ENCODE measurements at places on chromosomes 2 and 18.
A peak's percentile ranks its signal among the peaks of the same experiment; 100 is the strongest.

GRCh38 chr2:76445880-76446279, 735.2 kb upstream of the GCFC2 start:
- DNase-seq, result no peak

DNA sequence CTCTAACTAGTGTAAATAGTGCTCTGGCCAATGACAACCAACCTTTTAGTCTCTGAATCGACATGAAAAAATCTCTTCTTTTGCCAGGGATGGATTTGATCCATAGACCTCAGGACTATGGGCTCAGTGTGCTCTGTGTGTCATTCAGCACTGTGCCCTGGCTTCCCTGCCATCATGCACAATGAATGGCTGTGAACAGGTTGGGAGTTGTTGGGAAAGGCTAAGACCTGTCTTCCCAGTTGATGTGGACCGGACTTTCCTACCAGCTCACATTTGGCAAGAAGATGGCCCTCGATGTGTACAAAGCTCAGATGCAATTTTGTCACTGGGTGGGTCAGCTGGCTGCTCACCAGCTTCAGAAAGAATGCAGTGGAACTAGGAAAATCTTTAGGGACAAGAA, 26.0 kb upstream of the ARHGAP25 start:
- no peak for DNase-seq

DNA sequence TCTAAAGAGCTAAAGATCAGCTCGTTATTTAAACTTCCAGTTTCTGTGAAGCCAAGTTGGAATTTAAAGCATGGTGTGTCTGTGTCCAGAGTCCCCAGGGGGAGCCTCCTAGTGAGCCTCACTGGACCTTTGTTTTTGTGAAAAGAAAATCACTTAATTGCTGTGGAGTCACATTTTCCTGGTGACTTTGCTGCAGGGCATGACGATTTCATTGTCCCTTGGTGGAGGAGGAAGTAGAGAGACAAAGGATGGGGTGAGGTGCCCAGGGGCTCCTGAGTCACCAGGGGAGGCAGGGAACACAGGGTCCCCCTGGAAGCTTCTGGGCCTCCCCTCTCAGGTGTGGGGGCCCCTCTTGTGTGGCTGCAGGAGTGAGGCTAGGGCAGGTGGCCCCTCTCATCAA, 19.7 kb downstream of the ATP6V1C2 start:
- no peak for DNase-seq

- no peak for DNase-seq
Measured at GRCh38 chr2:239193925-239194677, 206.7 kb downstream of the HDAC4 start.

GRCh38 chr2:170276925-170277629, 99.1 kb downstream of the MYO3B start:
- no peak for DNase-seq

DNA sequence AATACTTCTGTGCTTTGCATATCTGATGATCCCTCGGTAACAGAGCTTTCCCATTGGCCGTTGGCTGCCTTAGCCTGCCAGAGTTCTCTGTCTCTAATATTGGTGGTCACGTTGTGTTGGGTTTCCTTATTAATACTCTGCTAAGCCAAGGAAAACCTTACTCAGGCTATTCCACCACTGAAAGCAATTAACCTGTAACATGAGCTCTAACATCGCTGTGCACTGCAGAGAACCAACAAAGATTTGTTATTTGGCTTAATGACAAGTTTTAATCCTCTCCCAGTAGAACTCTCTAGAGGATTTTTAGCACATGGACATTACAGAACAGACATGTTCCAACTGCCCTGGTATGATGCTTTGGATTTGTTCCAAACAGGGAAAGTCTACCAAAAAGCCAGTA, 825.9 kb upstream of the POU3F3 start:
- no peak for DNase-seq

- no peak for DNase-seq
Measured at GRCh38 chr2:199220920-199221319, 236.8 kb downstream of the SATB2 start.

DNA sequence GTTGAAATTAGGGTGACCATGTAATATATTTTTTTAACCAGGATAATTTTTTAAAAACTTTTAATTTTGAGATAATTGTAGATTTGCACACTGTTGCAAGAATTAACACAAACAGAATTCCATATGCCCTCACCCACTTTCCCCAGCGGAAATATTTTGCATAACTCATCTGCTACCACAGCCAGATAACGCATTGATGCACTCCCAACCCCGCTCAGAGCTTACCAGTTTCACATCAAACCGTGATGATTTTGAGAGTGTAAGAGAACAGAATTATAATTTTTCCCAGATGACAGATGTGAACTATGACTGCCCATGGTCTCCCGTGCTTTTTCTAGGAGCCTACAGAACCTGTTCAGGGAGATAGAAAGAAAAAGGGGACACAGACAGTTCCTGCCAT, 35.2 kb upstream of the LDLRAD4 start:
- DNase-seq, result no peak

DNA sequence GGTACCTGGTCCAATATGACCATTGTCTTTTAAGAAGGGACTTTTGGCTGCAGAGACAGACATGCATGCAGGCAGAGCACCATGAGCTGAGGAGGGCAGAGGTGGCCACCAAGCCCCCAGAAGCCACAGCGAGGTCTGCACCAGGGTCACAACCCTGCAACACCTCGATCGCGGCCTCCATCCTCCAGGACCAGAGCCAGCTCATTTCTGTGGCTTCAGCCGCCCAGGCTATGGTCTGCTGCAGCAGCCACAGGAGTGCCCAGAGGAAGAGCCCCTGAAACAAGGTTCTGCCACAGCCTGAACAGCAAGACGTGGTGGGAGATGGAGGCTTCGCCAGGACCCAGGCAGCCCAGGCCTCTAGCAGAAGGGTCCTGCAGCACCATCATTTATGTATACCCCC, 53.9 kb downstream of the ANKMY1 start:
- DNase-seq, result no peak

- DNase-seq, result no peak
Measured at GRCh38 chr2:75698918-75699317, 11.8 kb downstream of the GCFC2 start.

DNA sequence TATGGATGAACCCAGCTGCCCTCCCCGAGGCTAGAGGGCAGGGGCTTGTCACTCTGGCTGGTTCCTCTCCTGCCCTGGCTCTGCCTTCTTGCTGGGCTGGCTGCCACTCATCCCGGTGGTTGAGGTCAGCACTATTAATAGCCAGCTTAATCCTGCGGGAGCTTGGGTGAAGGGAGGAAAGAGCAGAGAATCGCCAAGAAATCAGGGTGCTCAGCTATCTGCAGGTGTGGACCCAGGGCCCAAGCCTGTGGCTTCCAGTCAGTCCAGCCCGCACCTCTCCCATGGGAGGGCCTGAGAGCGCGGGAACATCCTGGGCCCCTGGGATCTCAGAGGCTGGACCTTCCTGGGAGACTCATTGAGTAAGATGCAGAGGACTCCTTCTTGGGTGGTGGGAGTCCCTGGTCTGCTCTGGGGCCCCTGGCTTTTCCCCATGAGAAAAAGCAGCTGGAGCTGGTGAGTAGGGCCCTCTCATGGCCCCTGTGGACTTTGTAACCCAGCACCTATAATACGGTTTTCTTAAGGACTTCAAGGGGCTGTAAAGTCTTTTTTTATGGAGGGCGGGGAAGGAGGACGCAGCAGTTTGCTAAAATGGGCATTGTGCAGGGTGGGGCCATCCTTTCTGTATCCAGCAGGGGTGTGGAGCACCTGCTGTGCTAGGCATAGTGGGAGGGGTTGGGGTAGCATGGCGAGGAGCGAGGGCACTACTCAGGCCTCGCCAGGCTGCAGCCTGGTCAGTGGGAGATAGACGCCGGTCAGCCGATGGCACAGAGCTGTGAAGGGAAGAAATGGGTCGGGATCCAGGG, 27.4 kb upstream of the CNNM3 start:
- DNase-seq, result no peak

- DNase-seq, result no peak
Measured at GRCh38 chr2:5749347-5749746, 57.2 kb downstream of the SOX11 start.

GRCh38 chr2:104140361-104140760, 713.6 kb upstream of the POU3F3 start:
- DNase-seq, result no peak

- no peak for DNase-seq
Measured at GRCh38 chr2:140014204-140014546, 1234.0 kb upstream of the NXPH2 start.

- DNase-seq, result no peak
Measured at GRCh38 chr18:58335223-58335622, 291.2 kb downstream of the NEDD4L start.

- DNase-seq, result no peak
Measured at GRCh38 chr2:20637147-20637546, 13.8 kb downstream of the HS1BP3 start.

DNA sequence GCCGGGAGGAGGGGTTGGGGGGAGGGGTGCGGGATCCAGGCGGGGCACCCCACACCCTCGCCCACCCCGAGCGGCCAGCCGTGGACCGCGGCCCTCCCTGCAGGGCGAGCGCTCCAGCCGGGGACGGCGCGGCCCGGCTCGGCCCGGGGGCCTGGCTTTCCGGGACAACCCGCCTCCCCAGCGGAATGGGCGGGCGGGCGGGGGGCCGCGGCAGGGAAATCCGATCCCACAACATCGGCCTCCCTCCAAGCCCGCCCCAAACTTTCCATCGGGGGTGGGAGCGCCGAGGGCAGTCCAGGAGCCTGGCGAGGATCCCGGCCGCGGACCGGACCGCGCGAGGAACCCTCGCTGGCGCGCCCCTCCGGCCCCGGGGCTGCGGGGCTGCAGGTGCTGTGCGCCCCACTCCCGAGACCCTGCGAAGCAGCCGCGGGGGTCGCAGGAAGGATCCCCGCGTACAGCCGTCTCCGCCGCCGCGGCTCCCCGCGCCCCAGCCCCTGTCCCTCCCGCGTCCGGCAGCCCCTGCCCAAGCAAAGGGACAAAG, 529 bp downstream of the SEMA4C start:
- peak; percentile 78 for DNase-seq

DNA sequence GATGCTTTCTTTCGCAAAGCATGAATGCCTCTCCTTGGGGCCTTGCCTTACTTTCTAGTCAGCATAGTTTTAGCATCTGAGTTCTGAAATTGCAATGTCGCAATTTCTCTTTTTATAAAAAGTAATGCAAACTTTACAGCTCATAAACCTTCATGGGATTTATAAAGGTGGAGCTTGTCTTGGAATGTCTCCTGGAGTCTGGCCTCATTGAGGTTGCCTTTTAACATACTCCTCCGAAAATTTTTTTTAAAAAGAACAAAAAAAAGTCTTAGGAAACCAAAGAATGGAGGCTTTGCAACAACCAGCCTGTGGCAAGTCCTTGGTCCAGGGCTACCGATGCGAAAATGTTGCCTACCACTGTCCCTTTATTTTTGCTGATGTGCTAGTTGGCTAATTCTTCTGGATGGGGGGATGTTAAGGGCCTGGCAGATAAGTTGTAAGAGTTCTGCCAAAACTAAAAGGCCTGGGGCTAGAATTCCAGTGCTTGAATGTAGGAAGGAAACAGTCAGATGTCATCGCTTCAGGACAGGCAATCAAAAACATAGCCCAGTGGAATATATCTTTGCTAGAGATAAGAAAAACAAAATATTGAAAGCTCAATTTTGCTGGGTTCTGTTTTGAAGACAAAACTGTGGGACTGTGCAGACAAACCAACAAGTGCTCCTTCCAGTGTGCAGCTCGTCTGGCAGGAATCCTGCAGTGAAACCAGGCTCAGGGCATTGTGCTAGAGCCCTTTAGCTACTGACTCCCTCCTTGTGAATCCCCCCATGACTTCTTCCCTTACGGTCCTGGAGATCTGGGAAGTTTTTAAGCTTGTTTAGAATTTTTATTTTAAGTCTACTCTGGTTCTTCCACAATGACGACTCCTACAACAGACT, 213.0 kb downstream of the PIEZO2 start:
- peak; percentile 61 for DNase-seq

GRCh38 chr2:239269173-239269885, 131.5 kb downstream of the HDAC4 start:
- no peak for DNase-seq

GRCh38 chr18:28512357-28512756, 335.4 kb upstream of the CDH2 start:
- DNase-seq, result no peak

DNA sequence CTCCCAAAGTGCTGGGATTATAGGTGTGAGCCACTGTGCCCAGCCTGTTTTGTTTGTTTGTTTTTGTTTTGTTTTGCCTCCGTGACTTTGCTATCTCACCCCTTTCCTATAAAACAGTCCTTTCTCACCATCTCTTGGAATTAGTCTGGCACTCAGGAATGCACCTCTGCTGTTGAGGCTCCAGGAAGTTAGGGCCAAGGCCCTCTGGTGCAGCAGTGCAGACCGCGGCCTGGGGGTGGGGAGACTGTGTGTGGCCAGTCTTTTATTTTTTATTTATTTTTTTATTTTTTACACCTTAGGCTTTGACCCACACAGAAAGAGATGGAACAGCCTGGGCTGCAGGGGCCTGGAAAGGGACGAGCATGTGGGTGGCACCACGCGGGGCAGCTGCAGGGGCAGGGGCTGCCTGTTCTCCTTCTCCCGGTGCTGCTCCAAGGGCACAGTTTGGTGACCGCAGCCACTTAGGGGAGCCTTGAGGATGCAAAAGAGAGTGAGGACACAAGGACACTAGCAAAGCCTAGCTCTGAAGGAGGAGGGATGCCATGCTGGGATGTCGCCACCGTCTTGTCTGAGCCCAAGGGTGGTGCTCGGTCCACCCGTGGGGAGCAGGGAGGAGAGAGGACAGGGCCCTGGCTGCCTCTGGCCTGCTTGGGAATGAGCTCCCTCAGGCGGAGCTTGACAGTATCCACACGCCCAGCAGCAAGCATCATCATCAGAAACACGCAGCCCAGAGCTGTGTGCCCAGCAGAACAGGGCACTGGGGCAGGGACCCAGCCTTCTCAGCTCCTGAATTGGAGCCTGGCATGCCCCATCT, 19.4 kb upstream of the ALPI start:
- DNase-seq, result no peak

GRCh38 chr2:140643761-140644187, 1487.0 kb downstream of the LRP1B start:
- DNase-seq, result peak; percentile 57

DNA sequence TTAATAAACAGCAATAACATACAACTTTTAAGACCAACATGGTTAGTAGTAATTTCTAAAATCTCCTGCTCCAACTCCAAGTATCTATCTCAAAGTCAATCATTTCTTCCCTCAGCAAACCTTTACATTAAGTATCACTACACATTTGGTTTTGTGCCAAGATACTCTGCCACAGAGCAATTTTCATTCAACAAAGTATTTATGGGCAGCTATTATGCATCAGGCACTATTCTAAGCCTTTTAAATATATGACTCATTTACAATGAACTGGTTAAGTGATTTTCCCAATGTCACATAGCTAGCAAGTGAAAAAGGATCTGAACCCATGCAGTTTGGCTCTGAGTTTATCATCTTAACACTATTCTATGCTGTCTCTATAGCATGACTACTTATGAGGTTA, 264.3 kb downstream of the NOL4 start:
- peak; percentile 11 for DNase-seq

GRCh38 chr2:72993933-72994280, 76.6 kb downstream of the EMX1 start:
- DNase-seq, result no peak

DNA sequence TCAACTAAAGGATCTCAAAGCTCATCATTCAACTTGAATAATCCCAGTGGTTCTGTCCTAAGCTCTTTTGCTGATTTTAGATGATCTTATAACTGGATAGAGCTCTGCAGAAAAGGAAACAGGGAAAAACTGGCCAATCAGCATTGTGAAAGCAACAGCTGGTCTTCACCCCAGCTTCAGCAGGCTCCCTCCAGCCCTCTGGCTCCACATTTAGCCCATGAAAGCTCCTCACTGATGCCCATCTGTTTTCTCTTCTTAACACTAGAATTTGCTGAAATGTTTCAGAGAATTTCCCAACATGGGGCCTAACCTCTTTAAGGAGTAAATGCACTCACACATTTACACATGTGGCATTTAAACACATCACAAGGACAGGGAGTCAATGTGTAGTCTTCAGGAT, 223.3 kb downstream of the CNTNAP5 start:
- no peak for DNase-seq

- DNase-seq, result no peak
Measured at GRCh38 chr2:239833269-239834109, 191.7 kb downstream of the NDUFA10 start.
